Activated CD4-positive, CD25-positive, alpha-beta regulatory T cell (primary cell): ENCODE measurements at places on chromosomes 6 and 20.

DNA sequence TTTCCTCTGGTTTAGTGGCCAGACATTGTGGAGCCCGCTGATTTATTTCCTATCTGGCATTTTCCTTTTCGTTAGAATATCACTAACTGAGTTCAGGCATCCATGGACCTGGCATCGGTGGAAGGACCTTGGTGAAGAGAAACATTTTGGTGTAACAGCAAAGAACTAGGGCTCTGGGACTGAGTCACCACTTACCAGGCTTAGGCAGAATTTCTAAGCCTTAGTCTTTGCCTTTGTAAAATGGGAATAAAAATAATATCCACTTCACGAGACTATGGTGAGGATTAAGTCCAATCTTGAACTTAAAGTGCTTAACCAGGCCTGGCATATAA, 42.0 kb upstream of the ENPP1 start:
- no peak for DNase-seq

GRCh38 chr6:165849534-165850430, 186.7 kb upstream of the PDE10A start:
- DNase-seq = no peak

DNA sequence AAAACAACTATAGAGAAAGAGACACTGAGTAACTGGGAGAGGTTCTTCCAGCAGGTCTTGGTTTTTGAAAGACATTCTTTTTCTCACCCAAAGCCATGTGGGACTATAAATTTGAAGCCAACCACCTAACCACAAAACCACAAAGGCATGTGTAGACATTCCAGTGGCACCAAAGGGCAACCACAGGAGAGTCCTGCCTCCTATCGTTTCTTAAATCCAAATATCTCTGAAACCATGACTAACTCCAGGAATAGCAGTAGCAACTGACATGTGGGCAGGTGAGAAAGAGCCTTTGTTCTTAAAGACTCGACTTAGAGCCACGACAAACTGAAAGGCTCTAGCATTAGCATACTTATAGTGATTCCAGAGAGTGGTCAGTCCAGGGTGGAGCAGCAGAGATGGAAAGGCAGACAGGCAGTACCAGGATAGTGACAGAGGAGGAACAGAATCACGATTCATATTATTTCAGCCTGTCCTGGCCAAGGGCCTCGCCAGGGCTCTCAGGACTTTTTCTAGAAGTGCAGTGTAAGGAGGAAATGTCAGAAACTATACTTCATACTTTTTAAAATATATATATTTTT, 9.4 kb upstream of the COL9A1 start:
- DNase-seq = no peak

- no peak for DNase-seq
Observed at GRCh38 chr6:137589067-137589848, 95.1 kb upstream of the OLIG3 start.

DNA sequence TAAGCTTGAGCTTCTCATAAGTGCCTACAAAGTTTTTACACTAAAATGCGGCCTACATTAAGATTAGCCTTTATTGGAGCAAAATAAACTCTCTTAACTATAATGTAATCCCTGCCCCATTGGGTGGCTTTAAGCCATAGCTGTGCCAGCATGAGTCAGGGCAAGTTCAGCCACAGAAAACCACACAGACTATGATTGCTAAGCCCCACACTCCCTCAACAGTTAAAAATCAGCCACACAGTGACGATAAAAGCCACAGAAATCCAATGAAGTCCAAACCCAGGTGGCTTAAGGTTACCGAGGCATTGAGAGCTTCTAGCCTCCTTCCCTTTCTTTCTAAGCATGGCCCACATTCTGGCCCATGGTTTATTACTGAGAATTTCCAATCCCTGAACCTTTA, 61.6 kb downstream of the GRM1 start:
- DNase-seq = no peak

DNA sequence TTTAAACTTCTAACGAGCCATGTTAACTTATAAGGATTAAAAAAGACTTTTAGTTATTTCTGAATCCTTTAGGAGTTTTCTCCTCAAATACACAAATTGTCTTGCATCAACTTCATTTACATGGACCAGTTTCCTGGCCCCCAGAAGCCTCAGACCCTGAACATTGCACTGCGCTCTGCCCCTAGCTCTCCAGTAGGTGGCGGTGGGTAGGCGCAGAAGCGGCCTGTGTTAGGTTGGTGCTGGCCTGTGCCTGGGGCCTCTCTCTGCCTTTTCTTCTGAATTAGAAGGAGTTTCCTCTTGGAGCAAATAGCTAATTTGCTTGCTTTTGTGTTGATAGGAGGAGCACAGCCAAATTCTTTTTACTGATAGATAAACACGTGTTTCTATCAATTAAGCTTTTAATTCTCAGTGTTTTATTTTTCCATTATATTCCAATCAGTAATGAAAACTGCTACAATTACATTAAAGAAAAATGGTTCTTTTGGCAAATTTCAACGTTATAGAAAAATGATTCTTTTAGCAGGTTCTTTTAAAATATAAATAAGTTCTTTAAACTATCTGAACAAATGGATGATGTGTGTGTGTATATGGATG, 44.4 kb downstream of the DTD1 start:
- no peak for DNase-seq

- DNase-seq = no peak
Observed at GRCh38 chr20:2305946-2306345, 10.1 kb downstream of the TGM3 start.

DNA sequence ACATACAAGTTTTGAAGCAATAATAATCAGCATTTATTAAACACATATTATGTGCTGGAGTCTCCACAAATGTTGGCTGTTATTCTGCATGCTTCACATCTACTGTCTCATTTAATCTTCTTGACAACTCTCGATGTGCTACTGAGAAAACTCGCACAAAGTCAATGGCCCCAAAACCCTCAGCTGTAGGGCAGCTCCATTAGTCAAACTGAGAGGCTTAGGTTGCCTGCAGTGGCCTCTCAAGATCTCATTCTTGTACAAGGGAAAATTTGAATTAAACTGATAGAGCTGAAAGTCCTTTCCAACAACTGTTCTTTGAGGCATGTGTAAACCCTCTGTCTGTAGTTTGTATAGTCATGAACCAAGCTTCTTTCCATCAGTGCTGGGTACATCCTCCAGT, 49.8 kb downstream of the MBOAT1 start:
- DNase-seq = no peak

DNA sequence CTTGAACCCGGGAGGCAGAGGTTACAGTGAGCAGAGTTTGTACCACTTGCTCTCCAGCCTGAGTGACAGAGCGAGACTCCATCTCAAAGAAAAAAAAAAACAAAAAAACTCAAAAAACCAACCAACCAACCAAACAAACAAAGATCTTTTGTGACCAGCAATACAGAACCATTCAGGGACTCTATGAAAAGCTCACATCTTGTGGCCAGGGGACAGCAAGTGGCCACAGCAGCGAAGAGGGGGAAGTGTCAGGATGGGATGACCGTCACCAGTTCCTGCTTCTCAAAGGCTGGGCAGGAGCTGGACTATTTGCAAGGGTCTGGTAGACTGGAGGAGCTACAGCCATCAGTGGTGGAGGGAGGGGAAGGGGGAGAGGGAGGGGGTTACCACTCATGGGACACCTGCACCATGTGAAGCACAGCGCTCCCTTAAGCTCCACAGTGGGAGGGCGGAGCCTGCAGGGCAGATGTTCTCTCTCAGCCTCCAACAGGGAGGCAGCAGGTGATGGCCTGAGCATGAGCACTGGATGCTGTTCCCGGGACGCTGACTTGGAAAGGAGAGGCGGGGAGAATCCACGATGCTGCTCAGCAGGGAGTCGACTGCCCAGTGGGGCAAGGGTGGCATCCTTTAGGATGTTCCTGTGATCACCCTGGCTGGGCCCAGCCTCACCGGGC, 19.7 kb upstream of the ULBP3 start:
- DNase-seq = no peak

- no peak for DNase-seq
Observed at GRCh38 chr6:305371-306206, 13.3 kb downstream of the DUSP22 start.

GRCh38 chr6:166643891-166644590, 17.0 kb upstream of the RPS6KA2 start:
- DNase-seq = no peak

GRCh38 chr6:56289721-56290120, 42.3 kb upstream of the COL21A1 start:
- DNase-seq = no peak

- no peak for DNase-seq
Observed at GRCh38 chr6:21984561-21984960, 312.3 kb downstream of the PRL start.

- no peak for DNase-seq
Observed at GRCh38 chr20:63226042-63226943, 9.4 kb upstream of the BIRC7 start.

- DNase-seq = no peak
Observed at GRCh38 chr6:113824411-113824810, 32.7 kb upstream of the MARCKS start.

DNA sequence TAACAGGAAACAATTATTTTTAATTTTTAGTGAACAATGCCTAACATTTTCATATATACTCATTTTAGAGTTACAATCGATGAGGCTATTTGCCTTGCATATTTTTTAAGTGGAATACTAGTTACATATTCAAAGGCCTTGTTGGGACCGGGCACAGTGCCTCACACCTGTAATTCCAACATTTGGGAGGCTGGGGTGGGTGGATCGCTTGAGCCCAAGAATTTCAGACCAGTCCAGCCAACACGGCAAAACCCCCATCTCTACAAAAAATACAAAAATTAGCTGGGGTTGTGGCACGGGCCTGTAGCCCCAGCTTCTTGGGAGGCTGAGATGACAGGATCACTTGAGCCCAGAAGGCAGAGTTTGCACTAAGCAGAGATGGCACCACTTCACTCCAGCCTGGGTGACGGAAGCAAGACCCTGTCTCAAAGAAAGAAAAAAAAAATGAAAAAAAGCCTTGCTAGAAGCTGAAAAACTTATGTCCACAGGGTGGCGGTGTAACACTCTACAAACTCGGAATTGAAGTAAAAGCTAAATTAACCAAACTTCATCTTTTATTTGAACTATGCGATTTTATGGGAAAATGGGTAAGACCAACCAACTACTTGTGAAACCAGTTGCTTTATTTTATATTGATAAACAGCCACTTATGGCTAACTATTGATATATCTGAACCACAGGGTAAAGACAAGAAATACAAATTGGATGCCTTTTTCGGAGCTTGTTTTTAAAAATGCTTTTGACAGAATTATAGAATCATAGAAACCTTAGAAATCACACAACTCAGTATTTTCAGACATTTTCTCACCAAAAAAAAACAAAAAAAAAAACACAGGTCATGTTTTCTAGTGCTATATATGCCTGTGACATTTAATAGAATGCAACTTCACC, 24.1 kb upstream of the ROS1 start:
- DNase-seq = peak; percentile 33

GRCh38 chr20:64219202-64219601, 36.3 kb upstream of the PCMTD2 start:
- DNase-seq = no peak

DNA sequence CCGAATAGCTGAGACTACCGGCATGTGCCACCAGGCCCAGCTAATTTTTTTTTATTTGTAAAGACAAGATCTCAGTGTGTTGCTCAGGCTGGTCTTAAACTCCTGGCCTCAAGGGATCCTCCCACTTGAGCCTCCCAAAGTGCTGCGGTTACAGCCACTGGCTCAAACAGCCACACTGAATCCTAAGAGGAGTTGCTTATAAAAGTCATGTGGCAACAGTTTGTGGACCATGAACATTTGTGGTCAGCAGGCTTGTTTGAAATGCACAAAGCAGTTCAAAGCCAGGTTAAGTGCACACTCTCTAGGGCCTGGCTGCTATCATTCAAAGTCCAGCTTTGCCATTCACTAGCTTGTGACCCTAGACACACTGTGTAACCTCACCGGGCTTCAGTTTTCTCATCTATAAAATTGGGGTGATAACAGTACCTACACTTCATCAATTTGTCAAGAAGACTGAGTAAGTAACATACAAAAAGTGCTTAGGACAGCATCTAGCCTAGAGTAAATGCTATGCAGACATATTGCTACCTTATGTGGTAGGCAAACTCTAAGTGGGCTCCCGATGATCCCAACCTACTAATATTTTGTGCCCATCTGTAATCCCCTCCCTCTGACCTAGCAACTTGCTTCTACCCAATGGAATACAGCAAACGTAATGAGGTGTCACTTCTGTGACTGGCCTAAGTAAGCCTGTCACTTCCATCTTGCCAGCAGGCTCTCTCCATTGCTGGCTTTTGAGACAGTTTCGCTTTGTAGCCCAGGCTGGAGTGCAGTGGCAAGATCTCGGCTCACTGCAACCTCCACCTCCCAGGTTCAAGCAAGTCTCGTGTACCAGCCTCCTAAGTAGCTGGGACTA, 122.9 kb downstream of the ZMYND8 start:
- DNase-seq = no peak

GRCh38 chr20:61704661-61705060, 361.0 kb downstream of the TAF4 start:
- no peak for DNase-seq

- DNase-seq = no peak
Observed at GRCh38 chr6:71040043-71040442, 83.2 kb upstream of the B3GAT2 start.

DNA sequence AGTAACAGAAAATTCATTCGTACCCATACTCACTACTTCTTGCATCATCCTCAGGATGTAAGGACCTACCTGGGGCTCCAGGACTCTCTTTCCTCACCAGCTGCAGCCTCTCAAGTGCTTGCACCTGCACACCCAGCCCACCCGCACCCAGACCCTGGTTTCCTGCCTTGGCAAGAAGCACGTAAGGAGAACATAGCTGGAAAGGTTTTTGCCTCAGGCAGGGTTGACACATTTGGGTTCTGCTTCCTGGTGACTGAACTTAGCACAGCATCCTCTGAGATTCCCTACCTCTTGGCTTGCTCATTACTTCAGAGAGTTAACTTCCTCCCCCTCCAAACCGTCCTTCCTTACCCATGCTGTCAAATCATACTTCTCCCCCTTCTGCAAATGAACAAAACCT, 556.9 kb downstream of the CD83 start:
- no peak for DNase-seq

GRCh38 chr20:50015636-50015992, 32.8 kb downstream of the SNAI1 start:
- DNase-seq = no peak

GRCh38 chr6:92404281-92404680, 1015.1 kb downstream of the EPHA7 start:
- no peak for DNase-seq

DNA sequence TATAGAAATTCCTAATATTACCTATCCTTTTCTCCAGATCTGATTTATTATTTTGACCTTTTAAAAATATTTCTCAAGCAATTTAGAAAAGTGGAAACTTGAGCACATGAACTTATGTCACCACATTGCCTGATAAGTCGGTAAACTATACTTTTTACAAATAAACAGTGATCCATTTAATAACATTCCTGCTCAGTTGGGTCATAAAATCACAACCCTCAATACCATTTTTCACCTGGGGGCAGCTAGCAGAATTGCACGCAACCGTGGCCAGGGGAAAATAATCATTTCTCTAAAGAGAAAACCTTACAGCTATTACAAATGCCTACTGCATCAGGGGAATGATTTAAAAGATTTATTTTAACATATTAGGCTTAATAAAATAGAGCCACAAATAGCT, 614.5 kb downstream of the PHF3 start:
- no peak for DNase-seq
